ENCODE measurements at places on chromosomes 16 and 17. TPM values are rescaled to one million over a fixed set of nuclear protein-coding genes. Genes with fewer than 3 reads are reported as not detected.
A peak's percentile ranks its signal among the peaks of the same experiment; 100 is the strongest.

GRCh38 chr17:80319999-80320344 is 59.3 kb downstream of the RNF213 start:
- no peak for DNase-seq

- DNase-seq, result no peak
Observed at GRCh38 chr16:23535901-23536300, 21.2 kb downstream of the EARS2 start.

DNA sequence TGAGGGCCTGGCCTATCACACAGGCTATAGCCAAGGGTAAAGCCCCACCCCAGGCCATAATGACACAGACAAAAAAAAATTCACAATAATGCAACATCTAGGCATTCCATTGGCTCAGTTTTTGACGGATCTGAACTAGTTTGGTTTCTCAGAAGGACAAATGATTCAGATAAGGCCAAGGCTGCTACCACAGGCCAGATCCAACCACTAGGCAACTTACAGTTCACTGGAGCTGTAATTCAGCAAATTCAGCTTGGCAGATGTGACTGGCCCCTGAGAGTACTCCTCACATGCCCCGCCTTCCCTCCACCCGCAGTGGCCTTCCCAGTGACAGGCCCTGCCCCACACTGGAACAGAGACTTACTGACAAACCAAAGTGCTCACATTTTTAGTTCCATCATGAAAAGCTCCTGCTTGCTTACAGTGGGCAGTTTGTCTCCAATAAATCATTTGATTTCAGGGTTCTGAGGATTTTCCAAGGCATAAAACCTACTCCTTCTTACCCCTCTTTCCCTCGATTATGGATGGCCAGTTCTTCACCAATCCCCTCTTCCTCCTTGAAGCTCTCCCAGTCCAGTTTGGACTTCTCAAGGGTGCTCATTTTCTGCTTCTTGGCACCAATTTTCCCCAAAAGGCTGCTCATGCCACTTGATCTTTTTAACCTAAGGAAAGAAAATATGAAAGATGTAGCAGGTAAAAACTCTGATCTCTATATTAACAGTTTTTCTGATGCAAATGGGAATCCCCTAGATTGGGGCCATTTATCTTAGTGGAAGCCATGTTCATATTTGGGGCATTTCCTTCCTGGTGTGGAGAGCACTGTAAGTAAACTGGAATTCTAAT is 53.3 kb upstream of the BCAR1 start:
- no peak for DNase-seq

GRCh38 chr17:5861854-5862253 is 208.3 kb upstream of the WSCD1 start:
- DNase-seq, result no peak

DNA sequence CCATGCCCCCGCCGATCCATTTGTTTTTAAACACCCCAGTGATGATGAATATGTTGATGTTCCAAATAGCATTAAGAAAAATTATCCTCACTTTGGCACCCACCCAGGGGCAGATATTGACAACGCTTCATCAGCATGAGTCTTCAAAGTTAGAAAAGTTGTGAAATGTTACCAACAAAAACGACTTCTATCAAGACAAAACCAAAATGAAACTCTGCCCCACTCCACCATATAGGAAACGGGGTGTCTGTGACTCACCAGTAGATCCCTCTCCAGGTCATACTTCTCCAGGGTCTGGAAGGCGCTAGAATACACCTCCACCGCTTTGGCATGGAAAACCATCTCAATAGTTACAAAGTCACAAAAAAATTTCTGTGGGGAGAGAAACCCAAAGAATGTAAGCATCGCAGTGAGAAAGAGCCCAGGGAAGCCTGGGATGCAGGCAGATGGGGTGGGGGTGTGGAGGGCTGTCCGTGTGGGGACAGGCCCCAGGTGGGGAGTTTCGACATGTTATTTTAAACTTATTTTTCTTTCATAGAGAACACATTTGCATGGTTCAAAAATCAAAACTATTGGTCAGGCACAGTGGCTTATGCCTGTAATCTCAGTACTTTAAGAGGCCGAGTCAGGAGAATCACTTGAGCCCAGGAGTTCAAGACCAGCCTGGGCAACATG is 10.2 kb downstream of the CIBAR2 start:
- no peak for DNase-seq

DNA sequence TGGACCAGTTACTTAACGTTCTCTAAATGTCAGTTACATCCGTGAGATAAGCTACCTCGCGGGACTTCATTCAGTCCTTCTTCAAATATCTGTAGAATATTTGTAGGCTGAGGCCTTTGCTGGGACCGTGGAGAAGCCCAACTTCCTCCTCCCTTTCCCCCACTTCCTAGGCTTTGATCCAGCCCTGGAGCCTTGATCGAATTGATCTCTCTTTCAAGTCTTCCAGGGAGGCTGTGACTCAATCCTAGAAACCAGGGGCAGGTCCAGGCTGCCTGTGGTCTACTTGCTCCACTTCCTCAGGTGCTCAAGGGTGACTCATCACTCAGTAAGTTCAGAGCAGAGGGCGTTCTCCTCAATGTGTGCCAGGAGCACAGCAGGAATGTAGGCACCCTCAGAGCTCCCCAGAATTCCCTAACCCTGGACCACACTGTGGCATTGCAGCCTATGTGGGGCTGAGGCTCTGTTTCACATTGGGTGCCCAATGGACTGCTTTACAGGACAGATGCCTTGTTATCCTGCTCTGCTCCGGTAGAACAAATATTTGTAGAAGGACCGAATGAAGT is 11.2 kb upstream of the CEP20 start:
- DNase-seq, result no peak

GRCh38 chr17:42275527-42276358 is 448 bp downstream of the STAT5B start:
- DNase-seq, result peak; percentile 58

DNA sequence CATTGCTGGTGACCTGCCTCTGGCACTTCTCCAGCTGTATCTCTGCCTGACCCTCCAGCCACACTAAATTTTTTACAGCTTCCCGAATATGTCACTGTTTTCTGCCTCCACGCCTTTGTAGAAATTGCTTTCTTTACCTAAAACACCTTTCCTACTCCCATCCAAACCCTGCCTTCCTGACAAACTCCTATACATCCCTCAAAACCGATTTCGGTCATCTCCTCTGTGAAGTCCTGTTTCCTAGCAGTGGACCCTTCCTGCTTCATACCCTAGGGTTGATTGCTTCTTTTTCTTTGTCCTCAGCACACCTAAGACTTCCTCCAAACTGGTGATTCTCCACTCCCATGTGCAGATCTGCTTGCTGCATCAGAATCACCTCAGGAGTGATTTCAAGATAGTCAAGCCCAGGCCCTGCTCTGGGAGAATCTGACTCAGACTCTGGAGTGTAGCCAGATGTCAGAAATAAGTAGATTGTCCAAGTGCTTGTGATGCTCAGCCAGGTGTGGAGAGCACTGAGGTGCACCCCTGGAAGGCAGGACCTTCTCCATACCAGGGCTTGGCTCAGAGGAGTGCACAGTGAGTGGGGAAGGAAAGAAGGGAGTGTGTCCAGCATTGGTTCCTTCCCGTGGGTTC is 184.2 kb downstream of the COPRS start:
- DNase-seq, result no peak

- no peak for DNase-seq
Observed at GRCh38 chr16:64952177-64952576, 169.7 kb downstream of the CDH11 start.

GRCh38 chr17:67211742-67212141 is 33.3 kb downstream of the HELZ start:
- no peak for DNase-seq

GRCh38 chr16:66617728-66618127 is 13.2 kb downstream of the CMTM3 start:
- DNase-seq, result no peak

- no peak for DNase-seq
Observed at GRCh38 chr17:19392303-19392702, 5.3 kb upstream of the MFAP4 start.

GRCh38 chr16:52568983-52569690 is 22.2 kb upstream of the TOX3 start:
- no peak for DNase-seq

DNA sequence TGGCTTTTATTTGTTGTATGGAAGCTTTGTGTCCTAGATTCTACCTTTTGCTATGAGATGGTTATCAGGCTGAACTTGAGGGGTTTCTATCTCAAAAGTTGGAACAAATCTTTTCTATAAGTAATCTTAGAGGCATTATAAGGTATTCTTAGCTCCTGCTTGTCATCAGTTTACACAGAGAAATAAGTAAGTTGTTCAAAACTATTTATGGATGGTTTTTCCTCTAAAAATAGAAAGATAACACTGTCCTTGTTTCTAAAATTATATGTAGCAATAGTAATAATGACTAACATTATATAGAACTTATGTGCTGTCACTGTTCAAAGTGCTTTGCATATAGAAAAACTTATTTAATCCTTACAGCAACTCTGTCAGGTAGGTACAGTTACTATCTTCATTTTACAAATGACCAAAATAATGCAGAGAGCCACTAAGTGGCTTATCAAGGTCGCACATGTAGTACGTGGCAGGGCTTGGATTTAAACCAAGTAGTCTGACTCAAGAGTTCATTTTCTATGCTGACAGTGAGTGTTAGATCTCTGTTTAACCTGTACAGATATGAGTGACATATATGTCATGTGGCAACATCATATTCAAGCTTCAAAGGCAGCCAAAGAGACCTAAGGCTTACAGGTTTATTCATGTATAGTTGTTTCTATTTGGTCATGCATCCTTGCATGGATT is 59.0 kb downstream of the PHKB start:
- DNase-seq, result no peak

DNA sequence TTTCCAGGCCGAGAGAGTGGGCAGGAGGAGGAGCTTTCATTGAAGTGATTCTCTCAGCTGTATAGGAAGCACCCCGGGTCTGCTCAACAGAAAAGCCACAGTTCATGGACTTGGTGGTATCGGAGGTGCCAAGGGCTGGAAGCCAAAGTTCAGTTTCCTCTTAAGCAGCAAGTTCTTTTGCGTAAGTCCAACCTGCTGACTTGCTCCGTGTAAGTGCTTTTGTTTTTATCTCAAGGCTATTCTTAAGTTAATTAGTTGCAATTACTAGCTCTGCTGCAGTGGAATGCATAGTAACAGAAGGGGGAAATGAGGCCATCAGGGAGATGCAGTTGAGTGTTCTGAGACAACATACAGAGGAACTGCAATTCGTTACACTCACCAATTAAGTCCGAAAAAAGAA is 44.6 kb downstream of the SMIM36 start:
- peak; percentile 57 for DNase-seq

DNA sequence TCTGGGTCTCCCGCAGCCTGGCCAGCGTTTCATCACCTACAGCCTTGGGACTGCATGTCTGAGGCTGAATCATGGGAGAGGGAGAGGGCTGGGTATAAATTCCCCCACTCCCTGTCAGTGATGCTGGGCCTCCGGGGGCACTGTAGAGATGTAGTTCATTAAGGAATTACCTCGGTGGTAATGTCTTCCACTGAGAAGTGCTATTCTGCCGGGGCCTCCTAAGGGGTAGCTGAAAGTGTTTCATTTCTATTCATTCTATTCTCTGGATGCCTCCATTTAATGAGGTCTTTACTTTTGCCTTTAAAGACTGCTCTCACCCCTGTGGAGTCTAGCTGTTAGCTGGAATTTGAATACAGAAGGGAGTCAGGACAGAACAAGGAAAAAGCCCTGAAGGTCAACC is 116.4 kb upstream of the HS3ST4 start:
- peak; percentile 46 for DNase-seq

GRCh38 chr17:50785946-50786570 is 18.7 kb upstream of the ANKRD40CL start:
- no peak for DNase-seq

GRCh38 chr17:63529711-63530556 is 6.8 kb downstream of the KCNH6 start:
- DNase-seq, result no peak

- no peak for DNase-seq
Observed at GRCh38 chr17:81644976-81645952, 8.3 kb downstream of the TSPAN10 start.

DNA sequence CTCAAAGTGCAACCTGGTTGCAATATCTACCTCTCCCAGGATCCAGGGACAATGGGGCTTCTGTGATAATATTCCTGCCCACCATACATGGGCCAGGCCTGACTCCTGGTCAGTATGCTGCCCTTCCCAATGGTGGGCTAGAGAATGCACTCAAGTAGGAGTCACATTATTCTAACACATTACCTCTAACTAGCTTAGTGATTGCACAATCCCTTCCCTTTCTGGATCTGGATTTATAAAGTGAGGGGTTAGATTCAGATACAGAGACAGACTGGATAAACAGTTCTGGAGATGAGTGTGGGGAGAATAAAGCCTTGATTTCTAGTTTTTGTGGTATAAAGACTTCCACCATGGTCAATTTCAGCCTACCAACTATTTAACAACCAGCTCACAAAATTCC is 33.0 kb downstream of the LYRM1 start:
- no peak for DNase-seq

GRCh38 chr16:55294129-55294528 is 29.9 kb upstream of the IRX6 start:
- DNase-seq, result peak; percentile 51

GRCh38 chr17:8315764-8316217 is 5.8 kb downstream of the ARHGEF15 start:
- DNase-seq, result peak; percentile 79

- peak; percentile 43 for DNase-seq
Observed at GRCh38 chr17:57011491-57012015, 33.6 kb downstream of the SCPEP1 start.

DNA sequence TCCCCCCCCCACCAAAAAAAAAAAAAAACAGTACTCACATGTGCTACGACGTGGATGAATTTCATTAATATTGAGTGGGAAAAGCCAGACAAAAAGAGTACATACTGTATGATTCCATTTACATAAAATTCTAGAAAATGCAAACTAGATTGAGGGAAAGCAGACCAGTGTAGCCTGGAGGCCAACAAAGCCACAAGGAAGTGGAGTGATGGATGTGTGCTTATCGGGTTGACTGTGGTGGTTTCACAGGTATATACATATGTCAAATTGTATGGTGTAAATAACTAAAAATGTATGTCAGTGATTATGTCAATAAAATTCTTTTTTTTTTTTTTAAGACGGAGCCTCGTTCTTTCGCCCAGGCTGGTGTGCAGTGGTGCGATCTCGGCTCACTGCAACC is 1.9 kb upstream of the PLD6 start:
- no peak for DNase-seq

GRCh38 chr17:43609613-43610385 is 51.9 kb downstream of the MEOX1 start:
- DNase-seq, result peak; percentile 45

TAX1BP3 gene
- 134 TPM for total RNA-seq

CLEC3A gene
- total RNA-seq, result not detected

PPP4C gene
- total RNA-seq, result 108 TPM

BRIP1 gene
- total RNA-seq, result 24.2 TPM

TIMP2 gene
- 24.4 TPM for total RNA-seq

TMIGD1 gene
- not detected for total RNA-seq

CRLF3 gene
- total RNA-seq, result 24.2 TPM

CDH13 gene
- total RNA-seq, result 4.4 TPM

CPHXL2 gene
- total RNA-seq, result not detected

SCNN1B gene
- total RNA-seq, result 1.1 TPM

G6PC1 gene
- not detected for total RNA-seq

PRSS27 gene
- total RNA-seq, result 0.85 TPM

Measured in GM23338 (cell line).